ENCODE measurements at places on chromosomes 2 and 18. TPM values are rescaled to one million over a fixed set of nuclear protein-coding genes. Genes with fewer than 3 reads are reported as not detected.

DNA sequence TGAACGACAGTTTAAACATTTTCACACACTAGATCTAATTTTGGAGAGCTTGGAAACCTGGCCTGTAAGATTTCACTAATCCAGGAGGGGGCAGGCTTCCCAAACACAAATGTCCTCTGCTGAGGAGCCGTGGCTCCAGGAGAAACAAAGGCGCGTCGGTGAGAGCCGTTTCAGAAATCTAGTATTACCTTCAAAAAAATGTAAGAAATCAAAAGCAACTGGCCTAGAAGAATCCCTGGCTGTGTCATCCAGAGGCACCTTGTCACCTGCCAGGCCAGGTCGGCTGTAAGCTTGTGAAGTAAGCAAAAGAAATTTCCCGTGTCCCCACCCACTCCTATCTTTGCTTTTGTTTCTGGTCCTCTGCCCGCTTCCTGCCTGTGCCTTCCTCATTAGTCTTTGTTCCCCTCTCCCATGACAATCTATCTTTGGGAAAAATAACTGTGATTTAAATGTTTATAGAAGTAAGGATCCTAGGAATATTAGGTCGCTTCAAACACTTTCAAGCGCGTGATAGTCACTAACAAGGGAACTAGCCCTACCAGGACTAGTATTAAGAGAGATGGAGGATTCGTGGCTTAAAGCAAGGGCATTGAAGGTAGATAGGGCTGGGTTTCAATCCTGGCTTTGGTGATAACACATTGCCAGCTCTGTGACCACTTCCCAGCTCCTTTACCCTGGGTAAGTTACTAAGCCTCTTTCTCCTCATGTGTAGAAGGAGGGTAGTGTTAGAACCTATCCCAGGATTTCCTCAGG is 99.5 kb upstream of the STK39 start:
- peak; percentile 90 for DNase-seq

DNA sequence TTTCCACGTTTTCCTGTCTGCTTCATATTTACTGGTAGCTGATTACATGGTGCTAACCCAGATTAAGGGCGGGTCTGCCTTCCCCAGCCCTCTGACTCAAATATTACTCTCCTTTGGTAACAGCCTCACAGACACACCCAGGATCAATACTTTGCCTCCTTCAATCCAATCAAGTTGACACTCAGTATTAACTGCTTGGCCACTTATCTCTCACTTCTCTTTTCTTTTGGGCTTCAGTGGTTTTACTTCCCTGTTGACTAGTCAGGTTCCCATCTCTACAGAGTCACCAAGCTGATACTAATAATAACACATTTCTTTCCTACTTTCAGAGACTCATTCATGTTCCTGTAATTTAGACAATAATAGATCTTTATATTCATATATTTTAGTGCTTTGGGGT is 302.2 kb upstream of the MAP2 start:
- no peak for DNase-seq

GRCh38 chr2:232204457-232204931 is 174.1 kb upstream of the ALPP start:
- no peak for DNase-seq

DNA sequence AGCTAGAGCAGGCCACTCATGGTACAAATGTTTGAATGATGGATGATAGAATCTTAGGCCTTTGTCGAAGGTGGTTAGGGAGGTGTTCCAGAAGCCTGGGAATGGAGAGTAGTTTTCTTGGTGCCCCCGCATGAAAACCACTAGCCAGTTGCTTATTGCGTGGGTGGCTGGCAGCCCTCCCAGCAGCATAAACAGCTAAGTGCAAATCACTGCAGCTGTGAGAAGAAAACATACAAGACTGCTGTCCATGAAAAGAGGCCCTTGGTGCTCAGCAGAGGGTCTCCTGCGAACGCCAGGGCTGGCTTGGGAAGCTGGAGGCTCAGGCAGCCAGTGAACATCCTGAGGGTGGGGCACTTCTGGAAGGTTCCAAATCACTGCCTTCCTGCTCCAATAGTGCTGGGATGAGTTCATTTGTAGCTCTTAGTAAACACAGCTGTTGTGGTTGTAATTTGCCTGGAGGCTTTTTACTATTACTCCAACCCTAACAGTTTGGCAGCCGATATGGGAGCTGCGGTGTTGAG is 118.8 kb downstream of the MGAT5 start:
- no peak for DNase-seq

DNA sequence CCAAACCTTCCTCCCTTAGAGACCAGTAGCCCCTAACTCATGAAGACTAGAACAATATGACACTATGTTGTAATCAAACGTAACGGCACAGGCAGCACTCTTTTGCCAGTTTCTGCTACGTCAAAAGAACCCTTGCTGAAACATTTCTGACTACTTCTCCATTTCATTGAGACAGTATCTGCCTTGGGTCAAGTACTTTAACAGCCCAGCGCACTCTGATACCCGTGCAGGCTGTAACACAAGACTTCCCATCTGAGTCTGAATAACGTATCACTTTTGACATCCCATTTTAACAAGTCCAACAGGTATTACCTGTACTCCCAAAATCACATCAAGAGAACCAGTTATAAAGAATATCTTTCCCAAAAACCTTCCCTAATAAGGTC is 38.4 kb downstream of the TBC1D8 start:
- DNase-seq = no peak

DNA sequence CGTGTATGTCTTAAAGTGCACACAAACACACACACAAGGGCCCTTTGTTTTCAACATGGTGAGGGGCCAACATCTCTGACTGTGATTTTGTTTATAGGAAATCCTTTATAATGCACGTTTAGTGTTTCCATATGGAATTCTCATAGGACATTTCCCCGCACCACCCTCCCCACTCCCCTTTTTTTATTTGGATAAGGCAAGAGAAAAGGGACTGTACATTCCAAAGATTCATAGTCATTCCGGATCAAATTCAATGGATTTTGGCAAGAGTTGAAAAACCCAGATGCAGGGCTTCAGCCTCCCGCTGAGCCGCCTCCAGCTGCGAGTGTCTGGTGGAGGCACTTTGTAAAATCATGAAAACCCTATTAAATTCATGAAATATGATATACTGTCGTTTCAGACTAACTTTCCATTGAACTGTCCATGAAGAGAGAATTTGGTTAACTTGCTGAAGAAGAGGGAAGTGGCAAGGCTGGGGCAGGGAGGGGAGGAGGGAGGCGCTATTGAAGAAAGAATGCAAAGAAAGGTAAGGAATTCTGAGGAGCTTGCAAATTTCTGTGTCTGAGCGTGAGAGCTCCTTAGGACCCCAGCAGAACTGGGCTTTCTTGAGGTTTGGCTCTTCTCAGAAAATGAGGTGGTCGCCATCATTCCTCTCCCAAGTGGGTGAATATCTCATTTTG is 25.8 kb upstream of the SLC14A2 start:
- no peak for DNase-seq

DNA sequence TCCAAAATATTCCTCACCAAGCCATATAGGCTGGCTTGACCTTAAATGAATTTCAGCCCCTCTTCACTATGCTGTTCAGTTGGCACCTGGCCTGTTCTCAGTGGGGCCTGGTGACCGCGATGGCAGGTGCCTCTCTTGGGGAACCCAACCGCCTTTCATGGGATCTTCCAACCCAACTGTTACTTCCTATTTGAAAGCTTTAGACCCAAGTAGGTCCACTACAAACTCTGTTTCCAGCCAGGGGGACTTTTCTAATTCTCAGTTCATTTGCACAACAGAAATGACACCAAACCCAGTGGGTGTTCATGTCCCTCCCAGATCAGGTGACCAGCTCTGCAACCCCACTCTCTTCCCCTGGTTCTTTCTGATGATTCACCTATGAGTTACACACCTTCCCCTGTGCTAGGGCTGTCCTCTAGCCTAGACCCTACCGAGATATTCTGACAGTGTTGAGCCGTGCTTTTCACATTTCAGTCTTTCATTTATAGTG is 35.6 kb upstream of the NDUFV2 start:
- no peak for DNase-seq

- no peak for DNase-seq
These were observed 1.4 kb downstream of the ATIC start for GRCh38 chr2:215313255-215313613.

- no peak for DNase-seq
These were observed 212.0 kb upstream of the MYT1L start for GRCh38 chr2:2542966-2543611.

DNA sequence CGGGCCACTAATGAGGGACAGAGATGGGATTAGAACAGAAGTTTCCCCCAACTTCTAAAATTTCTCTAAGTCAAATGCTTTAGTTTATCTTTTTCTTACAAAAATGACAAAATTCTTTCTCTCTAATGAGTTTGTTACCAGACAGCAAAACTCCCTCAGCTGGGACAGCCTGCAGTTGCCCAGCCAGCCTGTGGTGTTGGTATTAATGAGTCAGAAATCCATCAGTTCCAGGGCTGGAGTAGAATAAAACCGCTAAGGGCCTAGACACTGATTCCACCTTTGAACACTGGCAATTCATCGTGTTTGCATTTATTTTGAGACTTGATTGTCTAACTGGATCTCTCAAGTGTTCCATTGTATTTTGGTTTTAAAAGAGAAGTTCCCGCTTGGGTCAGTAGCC is 38.3 kb upstream of the SMAD2 start:
- no peak for DNase-seq

DNA sequence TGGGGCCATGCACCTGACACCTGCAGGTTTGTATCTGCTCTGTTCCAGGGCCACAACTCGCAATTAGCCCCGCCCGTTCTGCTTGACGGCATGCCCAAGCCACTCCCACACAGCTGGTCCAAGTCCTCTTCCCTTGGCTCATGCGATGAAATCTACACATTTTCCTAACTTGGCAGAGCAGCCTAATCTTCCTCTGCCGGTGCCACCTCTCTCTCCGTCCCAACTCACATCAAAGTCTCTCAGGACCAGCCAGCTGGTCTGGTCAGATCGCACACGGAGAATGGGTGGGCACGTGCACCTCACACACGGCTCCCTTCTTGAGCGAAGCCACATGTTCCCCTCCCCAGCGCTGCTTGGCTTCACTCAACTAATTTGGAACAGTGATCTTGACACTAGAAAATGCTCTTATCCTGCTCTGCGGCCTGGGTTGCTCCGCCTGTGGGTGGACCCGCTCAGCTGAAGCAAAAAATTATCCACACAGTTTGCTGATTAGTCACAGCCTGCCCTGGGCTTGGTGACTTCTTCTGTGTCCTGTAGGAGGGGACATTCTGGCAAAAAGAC is 176.7 kb downstream of the NRP2 start:
- no peak for DNase-seq

DNA sequence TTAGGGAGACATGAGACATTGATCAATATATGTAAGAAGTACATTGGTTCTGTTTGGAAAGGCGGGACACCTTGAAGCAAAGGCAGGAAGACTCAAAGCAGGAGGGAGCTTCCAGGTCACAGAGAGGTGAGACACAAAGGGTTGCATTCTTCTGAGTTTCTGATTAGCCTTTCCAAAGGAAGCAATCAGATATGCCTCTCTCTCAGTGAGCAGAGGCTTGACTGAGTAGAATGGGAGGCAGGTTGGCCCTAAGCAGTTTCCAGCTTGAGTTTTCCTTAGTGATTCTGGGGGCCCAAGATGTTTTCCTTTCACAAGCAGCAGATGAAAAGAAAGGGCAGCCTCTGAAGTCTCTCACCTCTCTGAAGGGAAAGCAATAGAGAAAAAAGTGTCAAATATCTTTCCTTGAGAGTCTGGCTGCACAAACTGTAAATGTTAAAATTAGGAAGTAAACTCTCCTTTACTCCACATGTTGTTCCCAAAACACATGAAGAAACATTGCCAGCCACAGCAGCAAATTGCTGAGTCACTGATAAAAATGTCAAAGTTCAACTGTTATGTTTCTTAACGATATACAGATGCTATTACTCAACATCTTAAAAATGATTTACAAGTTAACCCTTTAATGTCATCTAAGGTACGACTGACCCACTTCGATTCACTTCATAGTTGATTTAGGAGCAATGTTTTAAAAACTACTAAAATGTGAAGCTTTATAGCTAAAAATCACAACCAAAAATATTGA is 40.3 kb downstream of the CYB5A start:
- no peak for DNase-seq

TMEM182 gene
- total RNA-seq = 4.0 TPM

UGT1A6 gene
- total RNA-seq = not detected

RNF125 gene
- total RNA-seq = 32.6 TPM

MEP1B gene
- total RNA-seq = not detected

CNRIP1 gene
- total RNA-seq = not detected

Data from activated CD4-positive, alpha-beta T cell treated with anti-CD3 and anti-CD28 coated beads, Interleukin-2, amount 10 ng/mL, durations not matched to agents 24 days and 14 days (primary cell).